ENCODE measurements at places on chromosomes 12 and 14. TPM values are rescaled to one million over a fixed set of nuclear protein-coding genes. Genes with fewer than 3 reads are reported as not detected.

Gene ACSM4
- total RNA-seq = not detected

Gene FAM222A
- 2.0 TPM for total RNA-seq

Gene CLEC1A
- not detected for total RNA-seq

Gene SEL1L
- total RNA-seq = 61.4 TPM

Gene CELA1
- not detected for total RNA-seq

Gene CLMN
- total RNA-seq = 0.29 TPM

Gene GOLGA5
- total RNA-seq = 19.8 TPM

DNA sequence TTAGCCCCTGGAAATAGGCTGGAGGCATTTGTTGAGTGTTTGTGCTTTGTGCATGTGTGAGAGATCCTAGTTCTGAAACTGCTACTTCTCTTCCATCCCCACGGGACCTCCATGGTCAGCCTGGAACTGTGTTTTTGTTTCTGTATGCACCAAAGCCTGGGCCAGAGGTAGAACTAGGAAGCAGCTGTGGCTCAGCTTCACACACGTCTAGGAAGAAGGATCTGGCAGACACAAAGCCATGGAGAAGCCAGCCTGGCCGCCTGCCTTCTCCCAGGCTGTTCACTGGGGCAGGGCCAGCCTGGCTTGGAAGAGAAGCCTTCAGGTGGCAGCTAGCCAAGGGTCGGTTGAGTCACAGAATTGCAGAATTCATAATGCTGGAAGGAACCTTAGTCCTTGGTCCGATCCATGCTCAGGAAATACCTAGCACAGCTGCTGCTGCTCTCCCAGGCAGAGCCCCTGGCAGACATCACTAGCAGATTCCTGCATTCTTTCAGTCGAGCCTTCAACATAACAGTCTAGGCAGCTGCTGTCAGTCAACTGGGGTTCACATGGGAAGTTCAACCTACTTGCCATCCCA is 27.0 kb downstream of the RIN3 start:
- no peaks in the 10 kb centered on the region for H3K36me3 ChIP-seq
- no peaks in the 10 kb centered on the region for H3K27me3 ChIP-seq
- H3K27ac ChIP-seq = no peak overlapping the region
- H3K4me3 ChIP-seq = no peak overlapping the region
- H3K4me1 ChIP-seq = peaks cover 42% of the 10 kb centered on the region

- DNase-seq = no peak
- H3K36me3 ChIP-seq = peaks cover 16% of the 10 kb centered on the region
- H3K27ac ChIP-seq = no peak overlapping the region
- H3K27me3 ChIP-seq = no peaks in the 10 kb centered on the region
- H3K4me1 ChIP-seq = no peaks in the 10 kb centered on the region
Measured at GRCh38 chr12:68844318-68844745, 36.4 kb downstream of the MDM2 start.

DNA sequence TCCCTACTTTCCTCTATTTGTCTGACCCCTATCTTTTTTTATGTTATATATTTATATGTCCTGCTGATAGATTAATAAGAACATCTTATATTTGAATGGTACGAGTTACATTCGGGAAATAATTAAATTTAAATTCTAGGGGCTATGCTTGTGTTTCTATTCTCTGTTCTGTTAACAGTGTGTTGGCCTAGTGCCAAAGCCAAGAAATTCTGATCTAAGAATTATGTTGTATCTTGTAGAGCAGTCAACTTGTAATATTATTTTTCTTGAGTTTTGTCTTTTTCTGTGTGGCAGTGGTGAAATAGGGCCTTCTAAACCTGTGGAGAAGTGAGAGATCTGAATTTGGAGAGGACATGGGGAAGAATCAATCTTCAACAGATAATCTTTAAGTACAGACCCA is 9.0 kb upstream of the HSPA2 start:
- DNase-seq = no peak
- H3K4me3 ChIP-seq = no peak overlapping the region
- no peaks in the 10 kb centered on the region for H3K27me3 ChIP-seq
- no peaks in the 10 kb centered on the region for H3K4me1 ChIP-seq
- no peak overlapping the region for H3K27ac ChIP-seq
- no peaks in the 10 kb centered on the region for H3K36me3 ChIP-seq

- no peaks in the 10 kb centered on the region for H3K36me3 ChIP-seq
- H3K27me3 ChIP-seq = no peaks in the 10 kb centered on the region
- H3K27ac ChIP-seq = no peak overlapping the region
- H3K4me3 ChIP-seq = no peak overlapping the region
- H3K4me1 ChIP-seq = no peaks in the 10 kb centered on the region
Measured at GRCh38 chr14:72665259-72665658, 228.6 kb downstream of the DPF3 start.

DNA sequence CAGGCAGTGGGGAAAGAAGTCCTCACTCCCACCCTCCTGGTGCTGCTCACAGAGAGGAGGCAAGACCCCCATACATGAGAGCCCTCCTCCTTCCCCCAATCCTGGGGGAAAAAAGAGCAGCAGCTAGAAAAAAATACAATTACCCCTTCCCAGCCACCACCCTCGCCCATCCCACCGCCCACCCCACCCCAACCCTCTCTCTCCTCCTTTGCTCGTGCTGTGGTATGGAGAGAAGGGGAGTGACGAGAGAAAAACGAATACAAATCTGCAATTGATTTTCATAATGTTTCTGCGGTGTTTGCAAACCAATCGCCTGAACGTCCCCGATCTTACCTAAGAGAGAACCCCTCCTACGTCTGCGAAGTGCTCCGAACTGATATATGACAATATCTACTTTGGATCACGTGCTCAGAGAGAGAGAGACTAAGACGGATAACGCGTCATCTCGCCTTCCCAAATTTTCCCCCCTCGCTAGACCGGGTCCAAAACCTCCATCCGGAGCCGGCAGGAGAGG is at the start of gene HOXC11:
TSS of gene HOXC11 (plus strand) at position 405 of the 514 bp plus-strand sequence. CDS start 116 bp downstream, outside the sequence.
- no peak within 1 kb of the TSS for H3K27ac ChIP-seq
- H3K36me3 ChIP-seq = no peaks in the 10 kb centered on the region

DNA sequence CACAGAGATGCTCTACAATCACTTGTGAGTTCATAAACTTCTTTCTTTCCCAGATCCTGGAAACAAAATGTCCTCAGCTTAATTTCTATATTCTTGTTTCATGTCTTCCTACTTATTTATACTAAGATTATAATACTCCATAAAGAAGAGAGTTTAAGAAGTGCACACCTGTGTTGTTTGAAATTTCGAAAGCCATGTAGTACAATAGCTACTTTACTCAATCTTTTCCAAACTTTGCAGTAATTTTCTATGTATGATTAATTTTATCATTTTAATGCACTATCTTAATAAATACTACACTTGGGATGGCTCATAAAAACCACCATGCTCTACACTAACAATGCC is 300 bp upstream of the TTC5 start:
- H3K36me3 ChIP-seq = peaks cover 6% of the 10 kb centered on the region
- no peak overlapping the region for H3K27ac ChIP-seq
- no peak for DNase-seq
- peaks cover 17% of the 10 kb centered on the region for H3K4me1 ChIP-seq

DNA sequence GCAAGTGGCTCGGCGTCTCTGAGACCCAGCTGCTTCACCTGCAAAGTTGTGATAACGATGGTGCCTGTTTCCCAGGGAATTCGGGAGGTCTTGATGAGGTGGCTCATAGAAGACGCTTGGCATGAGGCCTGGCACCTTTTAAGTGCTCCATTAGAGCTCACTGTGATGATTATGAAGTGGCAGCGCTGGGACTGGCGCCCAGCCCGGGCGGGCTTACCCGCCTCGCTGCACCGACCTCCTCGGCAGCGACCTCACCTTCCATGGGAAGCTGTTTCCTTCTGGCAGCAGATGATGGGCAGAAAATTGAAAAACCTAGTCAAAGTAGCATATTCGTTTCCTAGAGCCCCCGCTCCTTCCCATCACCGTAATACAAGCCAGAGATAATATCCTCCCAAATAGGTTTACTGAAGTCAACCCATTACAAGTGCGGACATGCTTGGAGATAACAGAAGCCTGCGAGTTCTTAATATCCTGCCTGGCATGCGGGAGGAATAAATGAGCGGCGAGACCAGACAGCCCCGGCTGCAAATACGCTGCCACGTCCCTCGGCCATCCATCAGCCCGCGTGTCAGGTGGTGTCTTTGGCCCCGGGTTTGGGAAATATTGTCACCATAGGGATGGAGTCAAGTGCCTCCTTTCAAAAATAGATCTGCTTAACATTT is 35.2 kb upstream of the DLK1 start:
- no peaks in the 10 kb centered on the region for H3K36me3 ChIP-seq
- no peak overlapping the region for H3K4me3 ChIP-seq
- H3K27me3 ChIP-seq = no peaks in the 10 kb centered on the region
- no peak for DNase-seq
- H3K27ac ChIP-seq = no peak overlapping the region
- no peaks in the 10 kb centered on the region for H3K4me1 ChIP-seq

- no peaks in the 10 kb centered on the region for H3K27me3 ChIP-seq
- no peak overlapping the region for H3K27ac ChIP-seq
- no peaks in the 10 kb centered on the region for H3K36me3 ChIP-seq
Measured at GRCh38 chr12:91367234-91367849, 184.7 kb upstream of the DCN start.

- no peaks in the 10 kb centered on the region for H3K36me3 ChIP-seq
- no peaks in the 10 kb centered on the region for H3K4me1 ChIP-seq
- no peak overlapping the region for H3K4me3 ChIP-seq
- no peak overlapping the region for H3K27ac ChIP-seq
- no peak for DNase-seq
Measured at GRCh38 chr14:24725311-24725710, 91.3 kb upstream of the GZMB start.

DNA sequence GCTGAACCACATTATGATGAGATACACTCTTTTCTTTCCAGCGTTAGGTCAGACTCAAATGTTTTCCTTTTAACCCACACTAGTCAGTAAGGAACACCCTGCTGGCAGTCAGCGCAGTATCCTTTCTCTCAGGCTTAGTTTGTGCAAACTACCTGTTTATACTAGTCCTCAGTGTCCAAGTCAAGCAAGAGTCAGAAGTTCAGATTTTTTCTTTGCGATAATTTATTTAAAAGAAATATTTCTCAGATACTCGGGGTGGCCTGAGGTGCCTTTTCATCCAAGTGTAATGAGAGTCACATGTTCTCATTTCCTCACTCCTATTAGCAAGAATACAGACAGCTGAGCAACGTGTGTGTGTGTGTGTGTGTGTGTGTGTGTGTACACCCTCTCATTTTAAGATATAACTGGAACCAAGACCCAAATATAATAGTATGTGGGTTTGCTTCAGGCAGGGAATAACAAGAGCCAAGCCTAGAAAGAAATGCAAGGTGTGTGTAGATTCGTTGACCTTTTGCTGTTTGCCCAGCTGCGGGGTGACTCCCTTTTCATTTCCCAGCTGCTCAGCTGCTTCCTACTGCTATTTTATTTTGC is 182.7 kb downstream of the KICS2 start:
- H3K27me3 ChIP-seq = no peaks in the 10 kb centered on the region
- no peaks in the 10 kb centered on the region for H3K36me3 ChIP-seq
- H3K27ac ChIP-seq = no peak overlapping the region
- H3K4me3 ChIP-seq = no peak overlapping the region

DNA sequence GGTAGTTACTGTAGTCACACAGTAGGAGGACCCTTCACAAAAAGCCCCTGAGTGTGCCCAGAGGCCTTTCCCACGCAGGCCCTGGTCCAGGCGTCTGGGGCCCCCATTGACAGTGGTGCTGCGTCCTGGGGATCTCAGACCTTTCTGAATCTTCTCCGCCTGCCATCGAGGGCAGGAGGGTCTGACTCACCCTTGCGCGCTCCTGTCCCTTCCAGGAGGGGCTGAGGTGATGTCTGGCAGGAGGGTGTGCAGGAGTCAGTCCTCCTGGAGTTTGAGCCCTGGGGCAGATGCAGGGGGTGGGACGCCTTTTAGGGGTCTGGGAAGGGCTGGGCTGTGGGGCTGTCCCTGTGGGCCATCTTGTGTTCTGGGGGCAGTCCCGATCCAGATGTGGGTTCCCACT is 386.8 kb downstream of the TMEM121 start:
- no peak overlapping the region for H3K4me3 ChIP-seq
- H3K4me1 ChIP-seq = no peaks in the 10 kb centered on the region
- no peak overlapping the region for H3K27ac ChIP-seq
- no peaks in the 10 kb centered on the region for H3K36me3 ChIP-seq

GRCh38 chr14:71481021-71481654 is 451.1 kb upstream of the RGS6 start:
- H3K36me3 ChIP-seq = no peaks in the 10 kb centered on the region
- H3K27me3 ChIP-seq = no peaks in the 10 kb centered on the region
- H3K27ac ChIP-seq = no peak overlapping the region
- no peak for DNase-seq

DNA sequence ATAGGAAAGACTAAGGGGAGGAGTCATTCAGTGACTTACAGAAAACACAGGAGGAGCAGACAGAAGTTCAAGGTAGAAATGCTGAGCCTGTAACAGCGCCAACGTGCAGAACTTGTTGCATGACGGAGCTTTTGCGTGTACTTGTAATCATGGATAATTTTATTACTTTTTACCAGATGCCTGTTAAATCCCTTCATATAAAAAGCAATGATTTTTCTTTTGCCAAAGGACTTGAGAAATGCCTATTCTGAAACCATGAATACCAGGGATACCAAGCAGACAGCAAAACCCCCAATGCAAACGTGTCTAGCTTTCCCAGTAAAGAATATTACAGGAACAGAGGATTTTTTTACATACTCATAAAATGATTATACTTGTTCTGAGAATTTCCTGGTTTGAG is 163.6 kb upstream of the GSC start:
- H3K27ac ChIP-seq = no peak overlapping the region
- H3K4me3 ChIP-seq = no peak overlapping the region
- H3K4me1 ChIP-seq = no peaks in the 10 kb centered on the region
- H3K27me3 ChIP-seq = no peaks in the 10 kb centered on the region

- no peak overlapping the region for H3K4me3 ChIP-seq
- H3K4me1 ChIP-seq = peaks cover 11% of the 10 kb centered on the region
- H3K36me3 ChIP-seq = no peaks in the 10 kb centered on the region
- H3K27me3 ChIP-seq = no peaks in the 10 kb centered on the region
Measured at GRCh38 chr12:108734200-108734906, 3.0 kb upstream of the CORO1C start.

DNA sequence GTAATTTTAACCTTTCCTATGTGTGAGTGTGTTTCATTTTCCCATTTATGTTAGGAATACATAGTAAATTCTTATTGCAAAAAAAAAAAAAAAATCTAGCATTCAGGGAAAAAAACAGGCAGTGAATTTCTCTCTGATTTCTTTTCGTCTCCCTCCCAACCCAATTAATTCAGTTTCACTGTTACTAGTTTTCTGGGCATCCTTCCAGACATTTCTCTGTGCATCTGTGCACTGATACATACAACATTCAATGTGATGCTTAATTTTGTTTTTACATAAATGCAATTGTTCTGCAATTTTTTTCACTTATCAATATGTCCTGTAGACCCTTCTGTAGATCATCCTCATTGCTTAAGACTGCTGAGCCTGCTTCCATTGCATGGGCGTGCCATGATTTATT is 694.3 kb upstream of the TBX3 start:
- H3K4me1 ChIP-seq = no peaks in the 10 kb centered on the region
- no peak for DNase-seq
- no peak overlapping the region for H3K4me3 ChIP-seq
- no peaks in the 10 kb centered on the region for H3K36me3 ChIP-seq

DNA sequence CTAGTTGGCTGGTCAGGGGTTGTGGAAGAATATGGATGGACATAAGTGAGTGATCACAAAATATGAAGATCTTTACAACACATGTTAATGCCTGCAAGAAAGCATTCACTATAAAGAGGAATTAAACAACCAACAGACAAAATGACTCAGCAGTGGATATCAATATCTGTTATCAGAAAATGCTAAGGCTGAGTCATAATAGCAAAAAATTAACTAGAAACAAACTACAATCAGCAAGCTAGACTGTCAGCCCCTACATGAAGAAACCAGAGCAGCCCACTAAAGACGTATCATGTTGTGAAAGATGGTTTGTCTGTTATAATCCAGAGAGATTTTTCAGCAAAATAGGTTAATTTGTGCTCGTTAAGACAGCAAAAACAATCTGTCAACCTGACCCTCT is 472.9 kb downstream of the NELL2 start:
- no peak overlapping the region for H3K27ac ChIP-seq
- no peaks in the 10 kb centered on the region for H3K4me1 ChIP-seq
- DNase-seq = no peak
- H3K4me3 ChIP-seq = no peak overlapping the region

All from CD8-positive, alpha-beta memory T cell (primary cell).